HuH-7.5 (cell line): ENCODE measurements at places on chromosomes 4 and X.

DNA sequence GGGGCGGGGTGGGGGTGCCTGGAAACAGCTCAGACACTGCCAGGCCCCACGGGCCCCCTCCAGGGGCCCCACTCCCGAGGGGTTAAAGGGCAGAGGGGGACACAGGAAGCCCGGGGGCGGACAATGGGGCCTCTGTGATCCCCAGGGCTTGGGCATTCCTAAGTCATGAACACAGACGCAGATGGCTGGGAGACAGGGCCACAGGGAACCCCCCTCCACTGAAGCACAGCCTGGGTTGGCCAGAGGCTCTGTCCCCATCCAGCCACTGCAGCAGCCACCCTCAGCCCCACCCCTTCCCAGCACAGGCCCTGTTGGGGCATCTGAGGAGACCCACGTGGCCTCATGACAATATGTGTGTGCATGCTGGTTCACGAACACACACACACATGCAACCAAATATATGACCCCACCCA lies 3.9 kb downstream of the L1CAM start:
- no peak for DNase-seq

DNA sequence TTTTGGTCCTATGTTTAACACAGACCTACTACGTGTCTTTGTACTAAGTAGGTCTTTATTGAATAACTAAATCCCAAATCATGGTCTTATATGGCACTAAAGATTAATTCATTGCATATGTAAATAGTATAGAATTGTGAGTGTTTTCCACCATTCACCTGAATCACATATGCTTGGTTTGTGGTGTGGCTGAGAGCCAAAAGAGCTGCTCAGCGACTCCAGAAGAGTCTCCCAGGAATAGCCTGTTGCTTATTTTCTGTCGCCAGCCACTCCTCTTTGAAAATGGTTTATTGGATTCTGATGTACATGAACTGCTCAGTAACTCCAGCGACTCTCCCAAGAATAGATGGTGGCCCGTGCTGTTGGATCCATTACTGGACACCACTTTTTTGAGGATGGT lies 184.5 kb downstream of the CLCN4 start:
- no peak for DNase-seq

GRCh38 chr4:47383829-47384427 lies 79.6 kb downstream of the COMMD8 start:
- peak; percentile 11 for DNase-seq

DNA sequence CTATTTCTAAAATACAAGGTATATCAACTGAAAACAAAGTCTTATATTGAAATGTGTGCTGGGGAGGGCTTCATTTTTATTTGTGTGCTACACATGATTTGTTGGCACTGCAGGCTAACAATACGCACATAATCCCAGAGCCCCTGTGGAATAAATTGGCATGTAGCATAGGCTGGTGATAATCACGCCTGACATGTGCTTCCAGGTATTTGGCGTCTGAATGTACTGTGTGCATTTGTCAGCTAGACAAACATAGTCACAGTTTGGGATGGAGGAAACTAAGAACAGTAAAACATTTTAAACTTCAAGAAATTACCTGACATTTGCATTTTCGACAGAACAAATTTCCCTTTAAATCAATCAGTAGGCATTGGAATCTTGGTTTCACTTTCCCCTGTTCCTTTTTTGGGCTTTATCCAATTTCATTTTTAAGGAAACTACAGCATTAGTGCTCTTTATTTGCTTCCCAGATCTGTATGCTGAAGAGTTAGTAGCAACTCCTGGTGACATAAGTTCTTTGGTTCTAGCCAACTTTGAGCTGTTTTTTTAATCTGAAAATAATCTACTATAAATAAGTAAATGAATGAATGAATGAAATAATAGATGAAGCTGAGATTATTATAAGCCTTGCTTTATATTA lies 472.3 kb downstream of the PDHA2 start:
- DNase-seq = no peak

DNA sequence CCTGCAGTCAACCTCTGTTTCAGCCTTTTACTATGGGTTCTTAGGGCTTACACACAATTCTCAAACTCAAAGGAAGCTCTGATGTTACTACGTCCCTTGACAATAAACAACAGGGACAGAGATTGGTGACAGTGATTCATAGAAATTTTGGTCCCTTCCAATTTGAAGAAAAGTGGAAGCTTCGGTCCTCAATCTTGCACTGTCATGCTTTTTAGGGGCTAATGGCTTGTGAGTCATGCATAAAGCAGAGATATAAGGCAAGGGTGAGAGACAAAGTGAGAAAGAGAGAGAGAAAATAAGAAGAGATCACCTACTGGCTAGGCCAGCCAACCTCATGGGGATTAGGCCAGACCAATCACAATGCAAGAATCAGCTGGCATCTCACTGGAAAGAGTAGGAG lies 63.2 kb upstream of the STARD8 start:
- DNase-seq = no peak

GRCh38 chrX:100747703-100748102 lies 15.8 kb upstream of the SYTL4 start:
- no peak for DNase-seq

GRCh38 chr4:82715731-82716617 lies 82.6 kb downstream of the SCD5 start:
- DNase-seq = no peak

DNA sequence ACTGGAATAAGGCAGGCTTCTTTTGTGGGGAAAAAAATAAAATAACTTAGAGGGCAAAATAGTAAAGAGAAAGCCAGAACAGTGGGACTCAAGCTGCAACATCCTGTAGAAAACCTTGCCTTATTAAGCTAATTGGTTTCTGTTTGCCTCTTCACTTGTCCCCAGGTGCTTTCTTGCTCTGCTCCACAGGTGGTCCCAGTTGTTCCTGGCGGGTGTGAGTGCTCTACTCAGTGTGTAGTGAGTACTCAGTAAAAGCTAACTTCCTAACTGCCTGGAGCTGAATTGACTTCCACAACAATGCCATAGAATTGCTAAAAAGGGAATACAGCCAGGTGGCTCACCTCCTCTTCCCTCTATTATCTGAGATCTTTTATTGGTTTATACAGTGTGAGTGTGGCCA lies 930.2 kb downstream of the C4orf33 start:
- DNase-seq = no peak
